ENCODE measurements at places on chromosomes 3 and 15. TPM values are rescaled to one million over a fixed set of nuclear protein-coding genes. Genes with fewer than 3 reads are reported as not detected.

- DNase-seq, result no peak
Observed at GRCh38 chr15:35104526-35105147, 19.5 kb upstream of the NANOGP8 start.

DNA sequence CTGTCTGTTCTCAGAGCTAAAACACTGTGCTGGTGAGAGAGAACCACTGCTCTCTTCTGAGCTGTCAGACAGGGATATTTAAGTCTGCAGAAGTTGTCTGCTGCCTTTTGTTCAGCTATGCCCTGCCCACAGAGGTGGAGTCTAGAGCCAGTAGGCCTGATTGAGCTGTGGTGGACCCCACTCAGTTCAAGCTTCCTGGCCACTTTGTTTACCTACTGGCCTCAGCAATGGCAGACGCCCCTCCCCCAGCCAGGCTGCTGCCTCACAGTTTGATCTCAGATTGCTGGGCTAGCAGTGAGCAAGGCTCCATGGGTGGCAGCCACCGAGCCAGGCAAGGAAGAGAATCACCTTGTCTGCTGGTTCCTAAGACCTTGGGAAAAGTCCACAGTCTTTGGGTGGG, 21.0 kb upstream of the CACNA1D start:
- no peak for DNase-seq

GRCh38 chr15:47917881-47918280, 200.6 kb downstream of the SEMA6D start:
- no peak for DNase-seq

- no peak for DNase-seq
Observed at GRCh38 chr3:150960708-150961684, 11.5 kb downstream of the CLRN1 start.

GRCh38 chr3:179027326-179027900, 44.2 kb downstream of the ZMAT3 start:
- no peak for DNase-seq

- no peak for DNase-seq
Observed at GRCh38 chr15:44159492-44159891, 35.6 kb downstream of the FRMD5 start.

DNA sequence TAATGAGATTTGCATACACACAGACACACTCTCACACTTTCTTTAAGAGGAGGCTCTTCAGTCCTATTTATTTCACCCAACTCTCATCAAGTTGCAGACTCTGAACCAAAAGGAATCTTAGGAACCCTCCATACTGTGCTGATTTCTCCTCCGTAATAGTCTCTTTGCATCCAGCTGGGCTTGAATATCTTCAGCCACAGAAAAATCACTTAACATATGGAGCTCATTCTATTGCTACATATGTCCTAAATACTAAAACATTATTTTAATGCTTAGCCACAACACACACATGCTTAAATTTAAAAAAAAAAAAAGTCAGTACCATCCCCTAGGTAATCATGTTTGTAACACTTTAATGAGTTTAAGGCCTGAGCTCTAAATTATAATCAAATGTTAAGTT, 287.5 kb upstream of the CNTN6 start:
- DNase-seq, result no peak

DNA sequence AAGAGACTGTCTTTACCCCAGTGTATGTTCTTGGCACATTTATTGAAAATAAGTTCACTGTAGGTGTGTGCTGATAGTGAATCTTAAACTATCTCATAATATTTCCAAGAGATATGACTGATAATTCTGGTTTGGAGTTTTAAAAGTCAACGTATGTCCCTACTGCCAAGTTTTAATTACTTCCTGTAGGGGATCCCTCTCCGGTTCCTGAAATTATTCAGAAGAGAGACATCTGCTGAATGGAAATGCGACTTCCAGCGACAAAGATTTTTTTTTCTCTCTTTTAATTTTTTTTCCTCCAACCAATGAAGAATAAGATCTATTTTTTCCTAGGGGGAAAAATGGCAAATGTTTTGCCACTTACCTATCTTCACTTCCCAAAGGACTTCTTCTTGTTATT, 498.9 kb upstream of the TGFBR2 start:
- DNase-seq, result no peak

GRCh38 chr15:94791008-94791407, 559.6 kb downstream of the MCTP2 start:
- no peak for DNase-seq

The GRM2 gene
- polyA plus RNA-seq, result 0.19 TPM

The MOBP gene
- polyA plus RNA-seq, result 0.94 TPM

The GOLGA8K gene
- 0.22 TPM for polyA plus RNA-seq

The CCDC54 gene
- not detected for polyA plus RNA-seq

The GRAMD1C gene
- polyA plus RNA-seq, result 2.3 TPM
